ENCODE measurements at places on chromosomes 4 and X.

DNA sequence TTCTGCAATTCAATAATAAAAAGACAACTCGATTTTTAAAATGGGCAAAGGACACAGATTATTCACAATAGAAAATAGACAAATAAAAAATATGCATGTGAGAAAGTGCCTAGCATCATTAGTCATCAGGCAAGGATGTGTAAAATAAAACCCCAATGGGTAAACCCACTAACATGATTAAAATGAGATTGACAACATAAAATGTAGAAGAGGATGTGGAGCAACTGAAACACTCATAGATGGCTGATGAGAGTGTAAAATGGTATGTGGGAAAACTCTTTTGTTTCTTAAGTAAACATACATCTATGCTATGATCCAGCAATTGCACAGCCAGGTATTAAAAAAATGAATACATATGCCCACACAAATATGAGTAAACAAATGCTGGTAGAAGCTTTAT is 177.6 kb downstream of the IQCM start:
- H3K4me3 ChIP-seq: no peak overlapping the region
- no peak for DNase-seq
- H3K27ac ChIP-seq: no peak overlapping the region

- H3K4me3 ChIP-seq: no peak overlapping the region
- no peak for DNase-seq
- H3K27ac ChIP-seq: no peak overlapping the region
- no peaks in the 10 kb centered on the region for H3K4me1 ChIP-seq
- no peaks in the 10 kb centered on the region for H3K36me3 ChIP-seq
These were observed 177.1 kb upstream of the LCORL start for GRCh38 chr4:18198653-18199052.

DNA sequence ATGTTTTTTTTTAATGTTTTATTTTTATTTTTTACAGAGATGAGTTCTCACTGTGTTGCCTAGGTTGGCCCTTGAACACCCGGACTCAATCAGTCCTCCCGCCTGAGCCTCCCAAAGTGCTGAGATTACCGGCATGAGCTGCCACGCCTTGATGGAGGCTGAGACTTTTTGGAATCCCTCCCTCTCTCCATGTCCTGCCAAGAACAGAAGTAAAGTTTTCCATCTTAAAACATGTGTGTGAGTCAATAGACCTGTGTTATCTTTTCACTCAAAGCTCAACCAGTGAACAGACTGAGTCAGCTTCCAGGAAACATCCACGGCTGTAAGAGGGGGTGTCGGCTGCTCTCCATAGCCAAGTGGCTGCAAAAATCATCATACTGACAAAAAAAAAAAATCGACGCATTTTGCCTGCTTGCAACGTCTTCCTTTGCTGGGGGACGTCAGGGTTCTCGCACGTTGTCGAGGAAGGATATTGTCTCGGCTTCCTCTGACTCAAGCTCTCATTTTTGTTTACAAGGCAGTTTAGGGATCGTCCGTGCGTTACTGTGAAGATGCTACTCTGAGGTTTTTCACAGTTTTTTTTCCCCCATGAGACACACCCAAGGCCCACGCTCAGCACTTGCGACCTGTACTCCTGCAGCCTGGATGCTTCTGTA is 10.0 kb upstream of the ASMTL start:
- peak overlapping the region; percentile 81 for H3K27ac ChIP-seq
- no peak overlapping the region for H3K4me3 ChIP-seq
- peak; percentile 67 for DNase-seq
- no peaks in the 10 kb centered on the region for H3K27me3 ChIP-seq
- H3K4me1 ChIP-seq: peaks cover 55% of the 10 kb centered on the region

GRCh38 chr4:113643505-113643904 is 118.0 kb downstream of the CAMK2D start:
- DNase-seq: no peak
- H3K4me1 ChIP-seq: peaks cover 1% of the 10 kb centered on the region
- no peak overlapping the region for H3K4me3 ChIP-seq
- no peaks in the 10 kb centered on the region for H3K36me3 ChIP-seq
- no peak overlapping the region for H3K27ac ChIP-seq

DNA sequence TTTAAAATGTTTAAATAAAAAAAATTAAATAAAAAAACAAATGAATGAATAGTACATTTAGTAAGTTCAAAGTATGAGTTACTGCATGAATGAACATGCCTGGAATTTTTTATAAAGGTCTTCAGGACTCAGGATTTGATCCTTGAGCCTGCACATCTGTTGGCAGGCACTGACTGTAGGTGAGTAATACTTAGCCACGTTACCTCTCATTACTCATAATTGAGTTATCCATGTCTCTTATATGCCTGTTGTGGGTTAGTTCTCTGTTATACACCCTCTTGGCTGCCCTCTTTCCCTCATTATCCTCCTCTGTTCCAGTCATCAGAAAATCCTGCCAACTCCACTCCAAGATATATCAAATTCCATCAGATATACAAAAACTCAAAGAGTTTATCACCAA is 276.0 kb downstream of the FBXW7 start:
- H3K36me3 ChIP-seq: no peaks in the 10 kb centered on the region
- no peak overlapping the region for H3K27ac ChIP-seq
- no peak for DNase-seq
- no peak overlapping the region for H3K4me3 ChIP-seq
- H3K27me3 ChIP-seq: no peaks in the 10 kb centered on the region
- H3K4me1 ChIP-seq: peaks cover 32% of the 10 kb centered on the region

DNA sequence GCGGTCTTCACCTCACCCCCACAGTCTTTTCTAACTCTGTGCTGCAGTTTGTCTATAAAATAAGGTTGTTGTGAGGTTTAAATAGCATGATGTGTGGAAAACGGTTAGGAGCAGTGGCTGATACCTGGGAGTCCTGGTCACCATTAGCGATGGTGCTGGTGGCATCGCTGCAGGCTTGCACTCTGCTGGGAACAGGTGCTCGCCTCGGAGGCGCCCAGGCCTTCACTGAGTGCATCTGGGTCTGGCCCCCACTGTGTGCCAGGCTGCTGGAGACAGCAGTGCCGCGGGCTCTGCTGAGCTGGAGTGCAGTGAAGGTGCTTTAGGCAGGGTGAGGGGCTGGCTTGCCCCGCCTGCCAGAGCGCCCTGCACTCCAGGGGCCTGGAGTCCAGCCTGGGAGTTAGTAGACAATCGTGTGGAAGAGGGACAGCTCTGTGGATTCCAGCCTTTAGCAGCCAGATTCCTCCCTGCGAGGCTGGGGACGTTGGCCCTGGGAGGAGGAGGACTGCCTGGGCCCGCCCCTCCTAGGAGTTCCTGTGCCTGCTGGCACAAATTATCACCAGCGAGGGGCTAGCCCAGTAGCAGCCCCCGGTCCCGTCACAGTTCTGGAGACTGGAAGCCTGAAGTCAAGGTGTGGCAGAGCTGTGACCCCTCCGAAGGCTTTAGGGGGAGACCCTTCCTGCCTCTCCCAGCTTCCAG is 7.3 kb downstream of the RGS12 start:
- H3K36me3 ChIP-seq: no peaks in the 10 kb centered on the region
- no peak for DNase-seq
- no peaks in the 10 kb centered on the region for H3K27me3 ChIP-seq
- H3K4me1 ChIP-seq: peaks cover 27% of the 10 kb centered on the region
- H3K4me3 ChIP-seq: no peak overlapping the region

- H3K27ac ChIP-seq: no peak overlapping the region
- H3K4me3 ChIP-seq: no peak overlapping the region
- no peaks in the 10 kb centered on the region for H3K27me3 ChIP-seq
- no peaks in the 10 kb centered on the region for H3K4me1 ChIP-seq
- H3K36me3 ChIP-seq: no peaks in the 10 kb centered on the region
- DNase-seq: no peak
These were observed 46.3 kb downstream of the TEX13B start for GRCh38 chrX:107935664-107936433.

GRCh38 chr4:94519019-94519418 is 67.3 kb downstream of the PDLIM5 start:
- DNase-seq: no peak
- no peak overlapping the region for H3K4me3 ChIP-seq
- H3K36me3 ChIP-seq: no peaks in the 10 kb centered on the region
- H3K27ac ChIP-seq: no peak overlapping the region
- peaks cover 4% of the 10 kb centered on the region for H3K4me1 ChIP-seq

DNA sequence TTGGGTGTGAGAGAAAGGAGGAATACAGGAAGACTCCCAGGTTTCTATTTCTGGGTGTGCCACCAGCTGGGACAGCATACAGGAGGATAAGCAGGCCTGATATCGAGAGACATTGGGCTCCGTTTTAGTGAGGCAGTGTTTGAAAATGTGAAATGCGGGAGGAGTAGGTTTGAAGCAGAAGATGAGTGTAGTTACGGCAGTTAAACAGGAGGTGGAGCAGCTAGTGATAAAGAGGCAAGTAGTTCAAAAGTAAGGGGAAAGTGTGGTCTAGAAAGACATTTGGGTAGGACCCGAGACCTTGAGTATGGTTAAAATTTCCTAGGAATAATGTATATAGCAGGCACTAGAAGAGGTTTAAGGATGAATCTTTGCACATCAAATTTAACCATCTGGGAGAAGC is 42.4 kb downstream of the DCUN1D4 start:
- no peaks in the 10 kb centered on the region for H3K4me1 ChIP-seq
- H3K27ac ChIP-seq: no peak overlapping the region
- no peak overlapping the region for H3K4me3 ChIP-seq
- no peak for DNase-seq
- H3K36me3 ChIP-seq: peaks cover 8% of the 10 kb centered on the region

GRCh38 chrX:25383196-25383595 is 367.4 kb upstream of the ARX start:
- no peaks in the 10 kb centered on the region for H3K27me3 ChIP-seq
- H3K27ac ChIP-seq: no peak overlapping the region
- H3K4me1 ChIP-seq: no peaks in the 10 kb centered on the region

GRCh38 chr4:53800741-53801140 is 209.5 kb upstream of the LNX1 start:
- no peaks in the 10 kb centered on the region for H3K27me3 ChIP-seq
- DNase-seq: no peak
- H3K27ac ChIP-seq: no peak overlapping the region

DNA sequence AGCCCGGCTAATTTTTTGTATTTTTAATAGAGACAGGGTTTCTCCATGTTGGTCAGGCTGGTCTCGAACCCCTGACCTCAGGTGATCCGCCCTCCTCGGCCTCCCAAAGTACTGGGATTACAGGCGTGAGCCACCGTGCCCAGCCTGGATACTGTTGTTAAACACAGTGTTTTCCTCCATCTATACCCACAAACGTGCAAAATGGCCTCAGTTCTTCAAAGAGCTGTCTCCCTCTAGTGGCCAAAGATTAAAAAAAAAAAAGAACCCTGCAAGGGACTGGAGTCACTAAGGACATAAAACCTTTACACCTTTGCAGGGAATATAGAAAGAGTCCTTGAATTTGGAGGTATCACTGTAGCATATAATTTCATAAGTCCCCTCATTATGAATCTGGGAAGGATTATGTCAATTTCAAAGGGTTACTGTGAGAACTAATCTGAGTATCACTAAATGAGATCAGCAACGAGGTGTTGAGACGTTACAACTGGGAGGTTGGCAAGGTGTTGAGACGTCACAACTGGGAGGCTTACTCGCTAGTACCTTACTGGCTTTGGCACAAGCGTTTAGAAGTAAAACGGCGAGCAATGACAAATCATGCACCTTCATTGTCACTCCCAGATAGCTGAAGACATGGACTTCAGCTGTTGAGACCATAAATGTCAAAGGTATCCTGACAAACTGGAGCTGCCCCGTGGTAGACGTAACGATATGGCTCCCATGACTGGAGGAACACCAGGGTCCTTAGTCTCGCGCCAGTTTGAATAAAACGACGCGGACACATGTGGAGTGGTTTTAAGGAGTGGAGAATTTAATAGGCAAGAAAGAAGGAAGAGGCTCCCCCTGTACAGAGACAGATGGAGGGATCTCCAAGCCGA is 33.4 kb upstream of the ENPP6 start:
- no peaks in the 10 kb centered on the region for H3K36me3 ChIP-seq
- no peak overlapping the region for H3K27ac ChIP-seq
- no peak for DNase-seq
- no peaks in the 10 kb centered on the region for H3K4me1 ChIP-seq

GRCh38 chr4:48012824-48013223 is 3.7 kb downstream of the CNGA1 start:
- H3K27me3 ChIP-seq: no peaks in the 10 kb centered on the region
- no peak overlapping the region for H3K27ac ChIP-seq
- H3K4me1 ChIP-seq: peaks cover 13% of the 10 kb centered on the region
- H3K36me3 ChIP-seq: no peaks in the 10 kb centered on the region
- DNase-seq: no peak
- no peak overlapping the region for H3K4me3 ChIP-seq

GRCh38 chrX:74292808-74293123 is 11.2 kb upstream of the ZCCHC13 start:
- no peak for DNase-seq
- peak overlapping the region; percentile 71 for H3K4me3 ChIP-seq
- no peaks in the 10 kb centered on the region for H3K4me1 ChIP-seq

- H3K4me1 ChIP-seq: no peaks in the 10 kb centered on the region
- no peak overlapping the region for H3K4me3 ChIP-seq
These were observed 329.3 kb upstream of the RPS6KA3 start for GRCh38 chrX:20595928-20596575.

DNA sequence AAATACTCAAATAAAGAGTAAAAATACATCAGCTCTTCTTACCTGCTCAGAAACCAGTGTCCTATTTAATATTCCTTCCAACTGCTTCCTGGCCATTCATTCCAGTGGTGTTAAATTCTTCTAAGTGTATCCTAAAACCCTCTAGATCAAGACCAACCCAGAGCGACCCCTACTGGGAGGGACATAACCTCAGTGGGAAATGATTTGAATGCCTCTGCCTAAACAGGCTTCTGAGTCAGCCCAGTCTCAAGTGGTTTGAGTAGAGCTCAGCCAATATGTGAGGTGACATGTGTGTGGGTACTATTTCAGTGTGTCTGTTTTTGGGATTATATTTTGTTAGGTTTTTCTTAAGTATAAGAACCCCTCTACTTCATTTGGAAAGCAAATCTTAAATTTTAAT is 133.6 kb upstream of the ARHGEF9 start:
- DNase-seq: no peak
- H3K4me3 ChIP-seq: no peak overlapping the region
- no peak overlapping the region for H3K27ac ChIP-seq

Measured in effector memory CD4-positive, alpha-beta T cell (primary cell).